ENCODE measurements at places on chromosomes 4 and X.

DNA sequence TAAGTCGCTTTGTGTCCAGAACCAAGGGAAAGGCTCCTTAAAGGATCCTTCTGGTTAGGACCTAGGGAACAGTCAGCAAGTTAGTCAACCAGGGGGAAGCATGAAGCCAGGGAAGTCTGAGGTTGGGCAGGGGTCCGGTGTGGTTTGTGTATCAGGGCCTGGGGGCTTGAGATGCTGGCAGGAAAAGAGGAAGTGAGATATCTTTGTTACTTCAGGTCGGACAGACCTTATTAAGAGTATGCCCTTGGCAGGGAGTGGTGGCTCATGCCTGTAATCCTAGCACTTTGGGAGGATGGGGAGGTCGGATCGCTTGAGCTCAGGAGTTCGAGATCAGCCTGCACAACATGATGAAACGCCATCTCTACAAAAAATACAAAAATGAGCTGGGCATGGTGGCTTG, 52.3 kb upstream of the TRPC5OS start:
- no peak for DNase-seq

- no peak for DNase-seq
Measured at GRCh38 chr4:6539009-6539764, 35.8 kb upstream of the MAN2B2 start.

DNA sequence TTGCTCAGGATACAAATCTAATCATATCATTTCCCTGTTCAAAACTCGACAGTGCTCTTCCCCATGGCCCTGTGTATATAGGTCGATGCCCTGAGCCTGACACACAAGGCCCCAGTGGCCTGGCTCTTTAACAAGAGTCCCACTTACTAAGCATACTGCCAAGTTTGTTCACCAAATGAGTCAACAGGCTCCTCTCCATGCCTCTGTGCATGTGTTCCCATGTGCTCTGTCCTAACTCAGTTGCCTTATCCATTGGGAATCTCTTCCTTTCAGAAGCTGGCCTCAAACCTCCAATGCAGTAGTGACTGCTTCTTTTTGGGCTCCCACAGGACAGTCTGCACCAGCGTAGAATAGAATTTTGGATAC, 18.9 kb upstream of the CXCR3 start:
- no peak for DNase-seq

DNA sequence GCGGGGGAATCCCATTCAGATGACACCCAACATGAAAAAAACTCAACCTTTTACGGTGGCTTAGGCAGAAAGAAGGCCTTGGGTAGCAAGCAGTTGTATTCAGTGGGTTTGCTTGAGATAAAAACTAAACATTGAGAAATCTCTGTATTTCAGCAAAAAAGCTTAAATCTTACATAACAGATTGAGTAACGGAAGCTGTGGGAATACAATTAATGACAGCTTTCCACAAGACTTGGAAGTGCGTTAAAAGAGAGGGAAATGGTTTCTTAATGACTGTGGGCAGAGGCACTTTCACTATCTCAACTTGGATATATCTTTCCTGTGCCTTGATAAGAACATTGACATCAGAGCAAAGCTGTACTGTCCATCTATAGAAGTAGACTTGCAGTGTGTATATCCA, 418.5 kb upstream of the HS3ST1 start:
- DNase-seq = no peak

- no peak for DNase-seq
Measured at GRCh38 chrX:85882601-85883000, 164.8 kb downstream of the CHM start.

DNA sequence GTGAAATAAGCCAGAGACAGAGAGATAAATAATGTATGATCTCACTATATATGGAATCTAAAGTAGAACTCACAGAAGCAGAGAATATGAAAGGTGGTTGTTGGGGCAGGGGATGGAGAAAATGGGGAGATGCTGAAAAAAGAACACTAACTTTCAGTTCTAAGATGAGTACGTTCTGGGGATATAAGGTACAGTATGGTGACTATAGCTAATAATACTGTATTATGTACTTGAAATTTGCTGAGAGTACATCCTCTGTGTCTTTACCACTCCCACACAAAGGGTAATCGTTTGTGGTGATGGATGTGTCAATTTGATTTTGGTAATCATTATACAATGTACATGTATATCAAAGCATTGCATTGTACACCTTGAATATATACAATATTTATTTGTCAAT, 6.6 kb downstream of the FBXL5 start:
- no peak for DNase-seq

DNA sequence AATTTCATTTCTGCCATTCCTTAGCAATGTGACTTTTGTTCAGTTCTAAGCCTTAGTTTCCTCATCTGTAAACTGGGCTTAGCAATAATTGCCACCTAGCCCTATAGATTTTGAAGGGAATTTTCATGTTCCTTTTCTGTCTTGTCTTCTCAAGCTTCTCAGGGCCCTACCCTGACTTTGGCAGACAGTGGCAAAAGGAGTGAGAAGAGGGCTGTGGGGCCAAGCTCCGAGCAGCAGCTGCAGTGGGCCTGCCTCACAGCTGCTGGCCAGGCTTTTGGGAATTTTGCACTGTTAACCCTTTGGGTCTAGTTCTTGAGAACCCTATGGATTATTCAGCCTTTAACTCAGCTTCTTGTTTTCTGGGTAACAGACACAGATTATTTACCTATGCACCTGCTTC, 67.6 kb upstream of the IGSF1 start:
- no peak for DNase-seq

DNA sequence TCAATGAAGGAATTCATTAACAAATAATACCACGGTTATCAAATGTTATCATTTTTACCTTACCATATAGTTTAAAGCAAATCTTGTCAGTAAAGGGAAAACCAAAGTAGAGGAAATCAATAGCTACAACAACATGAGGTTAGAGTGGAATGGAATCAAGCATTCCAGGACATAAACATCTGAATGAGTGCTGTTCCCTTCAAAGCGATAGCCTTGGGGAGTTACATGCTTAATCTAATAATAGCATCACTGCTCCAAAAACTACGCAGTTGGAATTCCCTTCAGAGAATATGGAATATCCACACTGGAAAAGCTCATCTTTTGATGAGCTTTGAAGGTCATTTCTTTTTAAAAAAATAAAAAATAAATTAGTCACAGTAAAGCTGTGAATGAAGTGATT, 31.2 kb downstream of the PDE5A start:
- no peak for DNase-seq

- DNase-seq = no peak
Measured at GRCh38 chr4:6227412-6228157, 27.2 kb upstream of the JAKMIP1 start.

GRCh38 chrX:66024092-66024467, 15.8 kb downstream of the VSIG4 start:
- DNase-seq = no peak

Measured in right forelimb (tissue), 1 donor.